Right ventricle myocardium inferior (tissue), 1 donor: ENCODE measurements at places on chromosomes 1 and 21.

DNA sequence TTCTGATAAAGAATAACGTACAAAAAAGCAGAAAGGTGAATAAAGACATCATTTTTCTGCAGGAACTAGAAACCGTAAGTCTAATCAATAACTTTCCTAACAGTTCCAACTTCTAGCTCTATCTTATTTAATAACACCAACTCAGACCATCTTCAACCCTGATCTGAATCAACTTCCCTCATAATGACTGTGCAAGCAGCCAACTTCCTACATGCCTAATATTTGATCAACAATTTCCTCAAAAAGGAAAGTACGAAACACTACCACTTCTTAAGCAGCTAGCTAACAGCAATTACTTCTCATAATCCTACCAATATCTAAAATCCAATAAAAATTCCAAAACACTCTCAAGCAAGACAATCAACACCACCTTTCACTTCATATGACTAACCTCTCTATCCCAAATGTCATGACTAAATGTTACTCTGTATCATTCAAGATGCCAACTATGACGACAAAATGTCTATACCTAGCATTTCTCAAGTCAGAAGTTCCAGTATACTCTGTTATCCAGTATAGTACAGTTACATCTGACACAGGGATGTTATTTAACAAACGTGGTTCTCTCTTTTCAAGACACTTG lies 1.7 kb downstream of the COP1 start:
- DNase-seq: no peak

- DNase-seq: no peak
These were observed 52.3 kb upstream of the DUSP10 start for GRCh38 chr1:221794079-221794670.

DNA sequence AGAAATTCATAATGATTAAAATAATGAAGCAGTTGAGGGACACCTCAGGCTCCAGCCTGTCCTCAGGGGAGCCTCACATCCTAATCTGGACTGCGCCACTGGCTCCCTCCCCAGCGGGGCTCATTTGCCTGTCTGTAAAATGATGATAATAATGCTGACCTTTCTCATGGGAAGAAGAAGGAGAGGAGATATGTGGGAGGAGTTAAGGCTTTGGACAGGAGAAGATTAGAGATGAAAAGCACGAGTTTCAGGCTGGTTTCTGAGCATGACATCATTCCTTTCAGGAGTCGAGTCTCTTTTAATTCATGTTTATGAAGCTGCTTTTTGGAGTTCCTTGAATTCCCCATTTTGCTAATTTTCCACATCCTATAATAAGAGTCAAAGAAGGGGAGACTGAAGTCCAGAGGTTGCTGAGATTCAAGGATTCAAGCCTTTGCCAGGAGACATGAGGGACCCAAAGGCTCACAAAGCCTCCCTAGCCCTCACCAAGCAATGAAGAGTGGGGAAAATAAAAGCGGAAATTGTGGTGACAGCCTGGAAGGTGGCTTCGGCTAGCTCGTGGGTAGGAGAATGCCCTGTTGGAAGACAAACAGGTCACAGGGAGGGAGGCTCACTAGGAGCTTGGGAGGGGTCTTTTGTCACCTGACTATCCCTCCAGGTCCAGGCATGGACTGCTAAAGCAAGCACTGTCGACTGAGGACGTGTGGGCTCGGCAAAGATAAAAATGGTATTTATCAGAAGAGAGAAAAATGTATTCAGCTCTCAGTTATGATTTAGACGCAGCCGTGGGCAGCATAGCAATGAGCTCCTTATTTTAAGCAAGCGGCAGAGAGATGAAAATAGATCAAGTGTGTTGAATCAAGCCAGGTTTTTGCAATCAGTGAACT lies 27.5 kb upstream of the STMN1 start:
- DNase-seq: no peak

GRCh38 chr1:52296345-52296744 lies 69.7 kb downstream of the CC2D1B start:
- no peak for DNase-seq

DNA sequence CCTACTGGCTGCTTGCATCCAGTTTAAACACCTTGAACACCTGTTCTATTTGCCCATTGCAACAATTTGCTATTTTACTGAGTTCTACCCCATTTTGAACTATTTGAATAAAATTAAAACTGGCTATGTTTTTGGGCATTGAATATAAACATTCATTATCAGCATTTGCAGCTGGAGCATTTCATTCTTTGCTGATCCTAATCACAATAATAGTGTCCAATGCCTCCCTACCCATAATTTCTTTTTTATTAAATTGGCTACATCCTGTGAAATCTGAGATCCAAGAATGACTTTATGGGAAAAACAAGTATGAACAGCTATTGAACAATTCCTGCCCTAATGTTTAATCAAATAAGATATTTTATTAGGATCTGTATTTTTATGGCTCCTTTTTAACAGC lies 447.9 kb downstream of the PLA2G4A start:
- no peak for DNase-seq

DNA sequence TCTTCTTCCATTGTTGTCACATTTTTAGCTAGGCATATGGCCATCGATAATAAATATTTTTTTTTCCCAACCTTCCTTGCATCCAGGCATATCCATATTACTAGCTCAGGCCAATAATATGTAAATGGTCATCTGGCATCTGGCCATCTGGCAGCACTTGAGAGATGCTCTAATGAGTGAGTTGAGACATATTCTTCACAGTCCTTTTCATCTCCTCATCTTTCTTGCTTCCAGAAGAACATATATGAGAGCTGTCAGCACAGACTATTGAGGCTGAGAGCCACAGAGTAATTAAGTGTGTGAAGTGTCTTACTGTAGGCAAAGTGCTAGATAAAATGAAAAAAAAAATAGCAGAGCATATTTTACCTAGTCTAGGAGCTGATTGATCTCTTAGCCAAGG lies 628.4 kb upstream of the TMPRSS15 start:
- DNase-seq: no peak

DNA sequence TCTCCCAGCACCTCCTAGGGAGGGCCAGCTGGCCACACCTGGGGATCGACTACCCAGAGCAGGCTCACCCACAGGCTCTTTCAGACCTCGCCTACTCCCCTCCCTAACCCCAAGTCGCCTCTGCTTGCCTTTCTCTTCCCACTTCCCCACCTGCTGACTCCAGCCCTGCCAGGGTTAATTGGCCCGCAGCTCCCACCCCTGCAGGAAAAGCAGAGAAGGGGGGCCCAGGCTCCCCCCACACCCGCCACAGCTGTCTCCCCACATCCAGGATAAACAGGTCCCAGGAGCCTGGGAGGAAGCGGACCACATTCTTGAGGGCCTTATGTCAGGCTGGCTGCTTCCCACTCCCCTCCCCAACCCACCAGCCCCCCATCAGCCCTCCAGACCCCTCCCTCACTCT lies 45.0 kb downstream of the TAS1R2 start:
- no peak for DNase-seq

DNA sequence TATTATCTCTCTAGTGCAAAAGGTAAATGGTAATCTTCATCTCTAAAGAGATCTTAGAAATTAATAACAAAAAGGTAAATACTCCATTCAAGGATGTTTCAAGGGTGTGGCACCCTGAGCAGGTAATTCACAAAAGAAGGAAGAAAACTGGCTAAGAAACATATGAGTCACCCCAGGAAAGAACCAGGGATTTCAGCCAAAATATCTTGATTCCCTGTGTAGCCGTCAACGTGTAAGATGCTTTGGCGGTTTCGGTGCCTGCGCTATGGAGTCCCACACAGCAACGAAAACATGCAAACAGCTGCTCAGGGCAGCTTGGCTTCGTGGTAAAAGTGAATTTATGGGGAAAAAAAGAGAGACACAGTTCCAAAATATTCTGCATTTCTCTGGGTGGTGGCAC lies 3.7 kb downstream of the ITGB2 start:
- no peak for DNase-seq

- no peak for DNase-seq
These were observed 85.5 kb downstream of the PLPPR5 start for GRCh38 chr1:98919211-98919610.

- no peak for DNase-seq
These were observed 95.4 kb upstream of the USP24 start for GRCh38 chr1:55310505-55310971.

- DNase-seq: no peak
These were observed 58.2 kb downstream of the WLS start for GRCh38 chr1:68173936-68174737.

GRCh38 chr1:102861247-102861646 lies 247.1 kb downstream of the COL11A1 start:
- DNase-seq: no peak

DNA sequence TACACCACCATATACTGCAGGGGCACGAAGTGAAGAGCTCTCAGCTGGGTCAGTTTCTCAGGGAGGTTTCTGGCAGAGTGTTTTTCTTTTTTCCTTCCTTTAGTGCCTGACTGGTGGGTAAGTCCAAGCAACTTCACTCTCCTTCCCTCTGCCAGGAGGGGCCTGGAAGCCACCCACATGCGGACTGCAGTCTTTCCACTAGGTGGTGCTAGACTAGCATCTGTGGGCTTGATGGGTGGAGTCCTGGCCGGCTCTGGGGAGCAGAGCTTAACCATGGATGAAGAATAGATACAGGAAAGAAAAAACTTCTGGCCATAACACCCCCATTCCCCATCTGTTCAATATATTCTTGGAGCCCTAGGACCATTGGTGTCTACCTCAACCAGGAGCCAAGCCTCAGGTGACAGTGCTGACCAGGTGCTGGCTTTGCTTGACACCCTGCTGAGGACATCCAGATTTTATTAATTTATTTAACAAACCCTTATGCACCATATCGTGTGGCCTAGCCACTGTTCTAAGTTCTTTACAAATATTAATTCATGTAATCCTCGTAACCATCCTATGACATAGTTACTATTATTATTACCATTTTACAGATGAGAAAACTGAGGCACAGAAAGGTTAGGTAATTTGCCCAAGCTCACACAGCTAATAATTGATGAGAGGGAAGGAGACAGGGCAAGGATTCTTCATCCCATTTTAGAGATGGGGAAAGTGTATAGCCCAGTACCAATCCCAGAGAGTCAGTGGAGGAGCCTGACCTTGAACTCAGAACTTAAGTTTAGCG lies 126.7 kb upstream of the CSF3R start:
- no peak for DNase-seq

DNA sequence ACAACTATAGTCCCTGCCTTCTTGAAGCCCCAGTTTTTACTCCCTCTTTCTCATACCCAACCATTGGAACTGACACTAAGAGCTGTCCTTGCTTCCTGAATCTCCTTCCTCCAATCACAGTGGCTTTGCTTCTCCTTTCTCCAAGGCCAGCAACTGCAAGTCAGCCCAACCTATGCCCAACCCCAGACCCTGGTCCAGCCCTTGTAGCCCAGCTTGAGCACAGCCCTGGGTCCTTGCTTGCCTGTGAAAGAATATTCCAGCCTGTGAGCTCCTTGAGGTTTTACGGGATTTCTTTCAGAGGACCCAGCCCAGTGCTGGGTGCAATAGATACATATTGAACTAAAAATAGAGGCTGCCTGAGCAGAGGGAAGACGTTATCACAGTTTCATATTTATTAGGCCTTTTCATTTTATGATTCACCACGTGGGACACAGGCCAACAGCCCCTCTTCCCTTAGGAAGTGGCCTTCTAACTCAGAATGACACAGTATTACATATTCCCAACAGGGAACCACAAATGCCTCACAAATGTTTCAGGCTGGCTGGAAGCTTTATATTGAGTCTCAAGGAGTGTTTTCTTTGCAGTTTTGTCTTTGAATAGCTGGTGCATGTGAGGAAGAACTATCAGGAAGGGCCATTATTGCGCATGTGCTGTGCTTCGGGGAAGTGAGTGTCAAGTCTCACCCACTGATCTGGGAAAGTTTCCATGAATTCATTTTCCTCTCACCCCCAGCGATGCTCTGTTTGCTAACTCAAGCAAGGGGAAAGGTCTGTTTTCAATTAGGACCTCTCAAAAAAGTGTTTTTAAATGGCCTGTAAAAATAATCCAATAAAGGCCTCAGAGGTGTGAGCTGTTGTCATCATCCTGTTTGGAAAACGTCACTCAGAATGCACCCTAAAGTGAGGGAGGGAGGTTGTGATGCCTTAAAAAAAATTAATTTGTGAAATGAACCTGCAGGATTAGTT lies 92.3 kb upstream of the NFIA start:
- peak; percentile 60 for DNase-seq

DNA sequence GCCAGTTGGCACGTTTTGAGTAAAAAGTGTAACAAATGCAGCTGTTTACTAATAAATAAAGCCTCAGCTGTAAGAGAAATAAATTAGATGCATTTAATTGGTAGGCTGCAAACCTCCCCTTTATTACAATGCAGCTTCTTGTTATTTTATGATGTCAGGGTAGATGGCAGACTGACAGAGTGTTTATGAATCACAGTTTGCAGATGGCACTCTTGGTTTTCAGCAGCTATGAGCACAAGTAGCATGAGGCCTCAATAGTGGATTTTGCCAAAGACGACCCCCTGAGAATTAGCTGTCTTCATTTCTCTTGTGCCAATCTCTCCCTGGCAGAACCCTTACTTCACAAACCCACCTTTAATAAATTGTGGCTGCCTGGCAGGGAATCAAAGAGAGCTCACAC lies 161.2 kb upstream of the C1orf87 start:
- no peak for DNase-seq

GRCh38 chr1:19597496-19598309 lies 46.4 kb upstream of the NBL1 start:
- DNase-seq: no peak

- DNase-seq: no peak
These were observed 46.2 kb downstream of the DYRK1A start for GRCh38 chr21:37412603-37413360.

DNA sequence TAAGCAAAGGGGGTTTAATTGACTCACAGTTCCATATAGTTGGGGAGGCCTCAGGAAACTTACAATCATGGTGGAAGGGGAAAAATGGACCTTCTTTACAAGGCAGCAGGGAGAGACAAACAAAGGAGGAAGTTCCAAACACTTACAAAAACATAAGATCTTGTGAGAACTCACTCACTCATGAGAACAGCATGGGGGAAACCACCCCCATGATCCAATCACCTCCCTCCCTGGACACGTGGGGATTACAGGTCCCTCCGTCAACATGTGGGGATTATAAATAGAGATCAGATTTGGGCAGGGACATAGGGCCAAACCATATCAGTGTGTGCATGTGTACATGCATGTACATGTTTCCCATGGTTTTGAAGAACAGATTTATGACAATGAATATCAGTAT lies 5.5 kb upstream of the SMG7 start:
- DNase-seq: no peak

- no peak for DNase-seq
These were observed 137.5 kb downstream of the TGFB2 start for GRCh38 chr1:218482683-218483082.

- DNase-seq: peak; percentile 96
These were observed at the start of gene PIGV for GRCh38 chr1:26787706-26788514. TSS of gene PIGV (plus strand) at chr1:26787950. CDS start at chr1:26790816, 2,866 bp downstream.

- no peak for DNase-seq
These were observed 308.5 kb downstream of the MRPL39 start for GRCh38 chr21:25298512-25299491.

DNA sequence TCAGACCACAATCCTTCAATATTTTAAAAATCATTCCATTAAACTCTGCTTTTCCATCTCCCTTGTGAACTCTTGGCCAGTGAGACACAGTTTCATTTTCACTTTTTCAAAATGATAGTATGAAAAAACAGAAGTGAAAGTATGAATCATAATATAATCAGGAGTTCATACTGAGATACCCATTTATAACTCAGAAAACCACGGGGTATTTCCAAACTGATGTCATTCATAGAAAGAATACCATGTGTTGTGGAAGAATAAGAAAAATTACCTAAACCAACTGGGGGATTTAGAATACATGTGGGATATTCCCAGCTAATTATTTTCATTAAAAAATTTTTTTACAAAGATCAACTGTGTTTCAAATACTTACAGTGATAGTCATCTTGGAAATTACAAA lies 149.9 kb downstream of the MRPL39 start:
- no peak for DNase-seq
